ENCODE measurements at places on chromosomes 1 and 21.

DNA sequence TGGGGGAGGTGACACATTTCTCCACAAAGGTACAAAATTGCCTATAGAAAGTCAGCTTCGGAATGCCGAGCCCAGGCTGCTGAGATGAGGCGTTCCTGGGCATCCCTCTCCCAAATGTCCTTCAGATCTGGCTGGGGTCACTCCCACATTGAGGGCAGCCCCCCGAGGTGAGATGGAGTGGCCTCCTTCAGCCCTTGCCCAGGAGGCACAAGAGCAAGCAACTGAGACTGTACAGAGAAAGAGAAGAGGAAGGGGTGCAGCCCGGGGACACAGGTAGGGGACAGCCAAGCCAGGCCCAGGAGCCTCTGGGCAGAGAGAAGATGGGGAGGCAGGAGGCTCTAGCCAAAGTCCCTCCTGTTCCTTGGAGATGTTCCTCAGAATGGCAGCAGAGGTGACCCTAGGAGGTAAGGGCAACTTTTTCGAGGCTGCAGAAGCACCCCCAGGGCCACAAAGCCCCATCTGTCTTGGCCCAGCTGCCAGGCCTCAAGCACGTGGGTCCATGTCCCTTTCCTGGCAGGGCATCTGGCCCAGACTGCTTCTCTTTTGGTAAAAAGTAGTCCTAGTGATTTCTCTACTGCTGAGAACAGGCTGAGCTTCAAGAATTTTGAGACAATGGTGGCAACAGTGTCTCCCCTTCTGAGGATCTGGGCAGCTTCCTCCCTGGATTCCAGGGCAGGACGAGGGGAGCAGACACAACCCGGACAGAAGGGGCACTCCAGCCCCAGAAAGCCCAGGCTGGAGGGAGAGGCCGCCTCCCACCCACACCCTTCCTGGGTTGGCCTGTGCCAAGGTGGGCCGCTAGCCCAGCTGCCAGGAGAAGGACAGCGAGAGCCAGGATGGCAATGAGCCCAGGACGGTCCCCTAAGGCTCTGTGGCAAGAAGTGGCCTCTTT, 68.0 kb downstream of the LRRN2 start:
- DNase-seq, result no peak

GRCh38 chr1:203471841-203472240, 3.8 kb upstream of the PRELP start:
- no peak for DNase-seq

- DNase-seq, result no peak
Observed at GRCh38 chr1:15935056-15935950, 40.6 kb downstream of the ZBTB17 start.

DNA sequence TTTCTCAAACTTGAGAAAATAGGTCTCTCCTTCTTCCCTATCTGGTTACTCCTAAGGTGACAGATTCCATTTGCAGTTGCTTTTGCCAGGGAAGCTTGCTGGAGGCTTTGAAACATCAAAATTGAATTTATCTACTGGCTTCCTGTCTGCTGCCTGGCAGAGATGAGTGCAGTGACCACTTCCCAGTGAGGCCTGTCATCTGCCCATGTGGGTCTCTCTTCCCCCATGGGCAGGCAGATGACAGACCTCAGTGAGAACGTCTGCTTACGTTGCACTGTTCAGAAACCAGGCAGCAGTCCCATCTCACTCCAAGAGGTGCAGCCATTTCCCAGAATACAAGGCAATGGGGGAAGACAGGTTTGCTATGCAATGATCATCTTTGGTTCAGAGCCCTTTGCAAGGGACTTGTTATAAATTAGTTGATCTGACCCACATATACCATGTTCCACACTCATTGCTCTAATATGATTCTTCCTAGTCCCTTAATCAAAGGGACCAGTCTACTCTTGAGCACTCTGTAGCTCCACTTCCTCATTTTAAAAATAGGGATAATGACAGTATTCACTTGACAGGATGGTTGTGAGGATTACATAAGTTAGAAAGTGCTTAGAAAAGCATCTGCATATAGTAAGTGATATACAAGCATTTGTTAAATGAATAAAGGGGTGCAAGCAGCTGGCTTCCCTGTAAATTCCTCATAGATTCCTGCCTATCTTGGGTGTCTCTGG, 10.6 kb downstream of the PGBD5 start:
- no peak for DNase-seq

- no peak for DNase-seq
Observed at GRCh38 chr21:32163386-32163785, 115.5 kb downstream of the MIS18A start.

DNA sequence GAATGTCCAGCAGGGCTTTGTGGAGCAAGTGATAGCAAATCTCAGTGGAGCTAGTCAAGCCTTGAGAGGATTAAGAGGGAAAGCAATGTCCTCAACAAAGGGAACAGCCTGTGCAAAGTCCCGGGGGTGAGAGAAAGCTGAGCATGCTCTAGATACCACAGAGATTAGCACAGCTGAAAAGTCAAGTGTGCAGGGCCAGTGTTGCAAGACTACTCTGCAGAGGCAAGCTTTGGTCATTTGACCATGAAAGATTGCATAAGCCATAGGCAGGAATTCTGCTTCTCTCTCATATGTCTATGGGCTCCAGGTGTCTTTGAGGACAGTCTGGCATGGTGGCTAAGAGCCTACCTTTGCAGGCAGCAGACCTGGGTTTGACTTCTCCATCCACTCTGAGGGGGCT, 181.0 kb upstream of the JUN start:
- DNase-seq, result no peak

- no peak for DNase-seq
Observed at GRCh38 chr1:180851995-180852887, 60.5 kb upstream of the KIAA1614 start.

DNA sequence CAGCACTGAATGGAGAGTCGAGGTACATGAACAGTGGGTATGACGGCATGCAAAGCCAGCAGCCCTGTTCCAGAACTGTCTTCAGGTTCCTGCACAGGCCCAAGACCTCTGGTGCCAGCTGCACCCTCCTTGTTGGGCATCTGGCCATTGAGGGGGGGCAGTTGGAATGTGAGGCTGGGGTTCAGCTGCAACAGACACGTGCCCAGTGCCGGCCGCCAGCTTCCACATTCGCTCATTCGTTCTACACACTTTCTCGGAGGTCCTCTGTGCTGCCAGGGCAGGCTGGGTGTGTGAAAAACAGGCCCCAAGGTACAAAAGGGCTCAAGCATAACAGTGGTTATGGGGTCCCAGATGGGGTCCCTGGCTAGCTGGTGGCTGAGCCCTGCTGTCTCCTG, 37.9 kb upstream of the SLC19A1 start:
- peak; percentile 1 for DNase-seq

GRCh38 chr1:61453111-61453961, 271.6 kb downstream of the TM2D1 start:
- DNase-seq, result peak; percentile 85

DNA sequence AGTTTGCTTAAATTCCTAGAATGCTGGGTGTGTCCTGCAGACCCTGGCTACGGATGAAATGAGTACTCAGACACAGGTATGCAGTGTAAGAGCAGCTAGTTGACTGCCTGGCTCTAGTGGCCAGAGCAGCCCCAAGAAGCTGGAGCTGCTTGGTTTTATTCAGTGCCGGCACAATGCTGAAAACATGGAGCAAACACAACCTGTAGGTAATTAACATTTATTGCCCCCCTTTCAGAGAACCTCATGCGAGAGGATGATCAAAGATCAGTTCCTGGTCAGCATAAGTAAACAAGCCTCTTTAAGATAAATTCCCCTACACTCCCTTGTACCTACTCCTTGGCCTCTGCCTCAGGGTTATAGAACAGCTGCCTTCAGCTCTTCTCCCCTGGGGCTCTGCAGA, 43.2 kb downstream of the MRPS6 start:
- peak; percentile 36 for DNase-seq

- no peak for DNase-seq
Observed at GRCh38 chr21:43981871-43982210, 30.3 kb upstream of the TRAPPC10 start.

DNA sequence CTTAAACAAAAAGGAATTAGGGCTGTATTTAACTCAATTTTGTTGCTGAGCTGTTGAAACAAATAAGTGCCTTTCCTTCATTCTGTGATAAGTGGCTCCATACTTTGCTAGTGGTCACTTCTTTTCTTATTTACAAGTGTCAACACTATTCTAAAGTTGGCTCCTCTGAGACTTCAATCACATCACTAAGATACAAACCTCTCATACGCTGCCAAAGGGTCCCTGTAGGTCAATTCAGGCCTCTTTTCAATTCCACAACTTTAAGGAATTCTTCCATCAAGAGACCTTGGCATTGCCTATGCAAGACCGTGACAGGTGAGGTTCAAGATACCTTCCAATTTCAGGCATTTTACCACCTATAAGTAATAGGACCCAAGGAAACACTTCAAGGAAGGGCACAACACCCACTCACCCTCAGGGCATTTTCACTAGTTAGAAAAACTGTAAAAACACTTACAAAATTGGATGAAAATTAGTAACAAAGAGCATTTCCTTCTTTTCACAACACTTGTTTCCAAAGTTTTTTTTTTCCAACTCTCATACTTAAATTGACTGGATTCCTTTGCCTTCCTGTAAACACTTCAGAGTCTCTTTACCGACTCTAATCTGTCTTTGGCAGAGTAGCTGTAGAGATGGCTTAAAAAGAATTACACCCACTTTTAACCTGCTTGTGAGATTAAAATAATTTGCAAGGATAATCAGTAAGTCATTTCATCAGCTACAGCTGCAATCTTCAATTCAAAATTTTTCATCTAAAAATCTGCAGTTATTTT, 24.5 kb downstream of the SERBP1 start:
- no peak for DNase-seq

GRCh38 chr1:226643611-226644540, 95.2 kb downstream of the ITPKB start:
- no peak for DNase-seq

- DNase-seq, result no peak
Observed at GRCh38 chr1:32144033-32144432, 35.4 kb upstream of the TXLNA start.

DNA sequence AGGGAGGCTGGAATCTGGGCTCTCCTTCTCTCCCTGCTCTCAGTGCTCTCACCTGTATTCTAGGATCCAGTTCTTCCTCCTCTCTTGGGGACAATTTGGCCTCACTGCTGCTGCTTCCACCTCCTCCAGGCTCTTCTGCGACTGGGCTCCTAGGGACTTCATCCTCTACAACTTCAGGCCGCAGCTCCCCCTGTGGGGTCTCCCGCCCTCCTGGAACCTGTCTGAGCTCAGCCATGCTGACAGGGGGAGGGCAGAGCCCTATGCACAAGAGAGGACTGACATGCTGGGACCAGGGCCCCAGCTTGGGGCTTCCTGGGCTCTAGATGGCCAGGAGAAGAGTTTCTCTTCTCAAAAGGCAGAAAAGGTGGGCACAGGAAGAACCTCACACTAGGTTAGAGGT, 1.0 kb downstream of the SH3BP5L start:
- DNase-seq, result no peak

GRCh38 chr1:10106241-10106640, 73.5 kb downstream of the UBE4B start:
- no peak for DNase-seq

DNA sequence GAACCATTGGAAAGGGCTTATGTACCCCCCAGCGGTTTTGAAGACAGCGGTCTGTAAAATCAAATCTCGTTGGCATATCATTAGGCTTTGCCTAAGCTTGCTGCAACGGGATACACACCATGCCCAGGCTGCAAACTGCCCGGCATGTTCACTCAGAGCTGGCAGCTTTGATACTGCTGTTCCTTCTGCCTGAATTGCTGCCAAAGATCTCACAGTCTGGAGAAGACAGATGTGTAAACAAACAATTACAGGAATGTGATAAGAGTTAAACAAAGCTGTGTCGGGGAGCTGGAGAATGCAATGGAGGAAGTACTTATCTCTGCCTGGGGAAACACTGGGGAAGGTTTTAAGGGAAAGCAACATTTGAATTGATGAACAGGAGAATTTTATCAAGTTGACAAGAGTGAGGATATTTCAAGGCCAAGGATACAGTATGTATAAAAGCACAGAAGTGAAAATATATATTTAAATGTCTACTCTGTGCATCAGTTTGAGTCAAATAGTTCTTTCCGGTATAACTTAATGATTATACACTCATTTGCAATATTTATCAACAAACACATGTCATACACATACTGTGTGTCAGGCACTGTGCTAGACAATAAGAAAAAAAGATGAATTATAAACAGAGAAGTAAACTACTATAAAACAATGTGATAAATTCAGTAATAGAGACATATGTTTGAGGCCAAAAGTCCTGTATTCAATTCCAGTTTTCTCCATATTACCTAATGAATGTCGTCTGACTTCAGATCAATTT, 29.9 kb downstream of the CHML start:
- DNase-seq, result peak; percentile 35

GRCh38 chr1:150554086-150554452, 4.9 kb downstream of the ADAMTSL4 start:
- no peak for DNase-seq

DNA sequence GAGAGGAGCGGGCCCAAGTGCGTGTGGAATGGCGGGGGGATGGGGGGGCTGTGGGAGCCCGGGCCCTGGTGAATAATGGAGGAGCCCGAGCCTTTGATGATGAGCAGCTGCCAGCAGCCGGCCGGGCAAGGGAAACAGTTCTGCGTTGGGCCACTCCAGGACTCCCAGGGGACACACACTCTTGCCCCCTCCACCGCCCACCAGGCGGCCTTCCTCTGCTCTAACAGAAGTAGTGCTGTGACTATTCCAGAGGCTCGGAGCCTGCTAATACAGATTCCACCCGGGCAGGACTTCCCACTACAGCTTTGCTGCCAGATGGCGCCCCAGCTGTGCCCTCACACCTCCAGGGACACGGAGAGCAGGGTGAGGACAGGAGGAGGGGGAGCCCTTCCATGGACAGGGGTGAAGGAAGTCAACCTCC, 48.2 kb upstream of the LRP8 start:
- no peak for DNase-seq

DNA sequence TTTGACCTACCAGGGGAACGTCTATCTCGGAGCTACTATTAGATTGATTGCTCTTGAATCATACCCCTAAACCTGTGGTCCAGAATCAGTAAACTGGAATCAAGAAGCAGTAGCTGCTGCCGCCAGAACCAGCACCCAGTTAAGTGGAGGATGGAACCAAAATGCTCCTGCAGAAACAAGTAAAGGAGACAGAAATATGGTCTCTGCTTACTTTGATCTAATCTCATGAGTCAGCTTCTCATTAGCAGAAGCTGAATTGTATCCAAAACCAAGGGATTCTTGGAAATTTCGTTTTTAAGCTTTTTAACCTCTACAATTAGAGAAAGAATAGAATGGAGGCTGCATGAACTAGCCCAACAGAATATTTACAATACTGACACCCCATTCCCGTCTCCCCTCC, 42.6 kb upstream of the PIGV start:
- DNase-seq, result no peak

- no peak for DNase-seq
Observed at GRCh38 chr1:227903061-227903521, 44.6 kb downstream of the WNT9A start.

- DNase-seq, result no peak
Observed at GRCh38 chr1:29676496-29676895, 440.2 kb downstream of the PTPRU start.

- DNase-seq, result no peak
Observed at GRCh38 chr1:197995408-197996258, 78.5 kb downstream of the LHX9 start.

GRCh38 chr1:29829448-29830344, 593.4 kb downstream of the PTPRU start:
- no peak for DNase-seq

GRCh38 chr21:43195121-43196021, 26.6 kb downstream of the CRYAA start:
- no peak for DNase-seq
